ENCODE measurements at places on chromosomes 4 and X.

GRCh38 chr4:158033416-158034120 lies 139.3 kb downstream of the GASK1B start:
- DNase-seq, result no peak

DNA sequence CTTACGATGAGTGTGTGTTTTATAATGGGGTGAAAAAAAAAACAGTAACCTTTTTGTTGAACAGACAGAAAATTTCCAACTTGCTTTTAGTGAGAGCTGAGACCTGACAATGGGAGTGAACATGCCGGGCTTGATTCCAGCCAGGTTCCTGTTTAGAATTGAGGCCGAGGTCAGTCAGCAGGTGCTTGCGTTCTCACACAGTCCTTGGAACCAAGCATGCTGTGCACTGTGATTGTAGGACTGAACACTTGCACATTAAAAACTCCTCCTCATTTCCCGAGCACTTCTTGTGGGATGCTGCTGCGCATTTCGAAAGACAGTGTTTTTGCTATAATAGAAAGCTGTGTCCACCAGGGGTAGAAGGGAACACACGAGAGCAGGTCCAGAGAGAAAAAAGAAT lies 51.8 kb downstream of the TMEM131L start:
- no peak for DNase-seq

DNA sequence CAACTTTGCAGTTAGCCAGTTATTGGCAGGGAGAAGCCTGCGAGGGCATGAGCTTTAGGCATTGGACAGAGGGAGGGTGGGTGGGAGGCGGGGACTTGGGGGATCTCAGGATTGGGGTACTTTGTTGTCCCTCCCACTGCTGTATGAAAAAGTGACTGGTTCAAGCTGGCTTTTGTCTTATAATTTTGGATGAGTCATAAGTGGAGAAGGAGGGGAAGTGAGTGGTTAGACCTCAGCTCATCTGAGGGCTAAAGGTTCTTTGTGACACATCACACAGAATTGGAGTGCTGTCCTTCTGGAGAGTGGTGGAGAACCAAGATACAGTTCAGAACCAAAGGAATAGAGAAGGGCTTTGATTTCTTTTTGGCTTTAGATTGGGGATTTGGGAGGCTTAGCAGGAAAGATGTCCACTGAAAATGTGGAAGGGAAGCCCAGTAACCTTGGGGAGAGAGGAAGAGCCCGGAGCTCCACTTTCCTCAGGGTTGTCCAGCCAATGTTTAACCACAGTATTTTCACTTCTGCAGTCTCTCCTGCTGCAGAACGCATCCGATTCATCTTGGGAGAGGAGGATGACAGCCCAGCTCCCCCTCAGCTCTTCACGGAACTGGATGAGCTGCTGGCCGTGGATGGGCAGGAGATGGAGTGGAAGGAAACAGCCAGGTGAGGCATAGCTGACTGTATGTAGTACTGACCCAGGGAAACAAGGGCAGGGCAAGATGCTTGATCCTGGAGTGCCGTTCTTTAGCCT lies at the start of gene SLC4A4:
SLC4A4 (plus strand) TSS at position 175 of the 748 bp plus-strand sequence.
- DNase-seq, result no peak

DNA sequence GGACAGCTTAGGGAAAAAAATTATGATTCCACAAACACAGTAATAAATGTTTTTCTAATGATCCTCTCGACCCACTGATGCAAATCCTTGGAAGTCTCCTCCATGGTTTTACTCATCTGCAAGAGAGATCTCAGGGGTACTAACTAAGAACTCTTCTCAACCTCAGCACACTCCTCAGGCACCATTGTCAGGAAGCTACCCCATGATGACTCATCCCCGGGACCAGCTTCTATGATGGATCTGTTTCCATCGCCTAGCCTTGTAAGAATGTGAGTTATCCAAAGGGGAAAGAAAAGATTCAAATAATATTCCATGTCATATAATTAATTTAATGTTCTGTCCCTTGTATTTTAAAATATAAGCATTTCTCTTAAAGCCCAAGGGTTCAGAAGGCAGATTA lies 816.1 kb upstream of the IGFBP7 start:
- no peak for DNase-seq

DNA sequence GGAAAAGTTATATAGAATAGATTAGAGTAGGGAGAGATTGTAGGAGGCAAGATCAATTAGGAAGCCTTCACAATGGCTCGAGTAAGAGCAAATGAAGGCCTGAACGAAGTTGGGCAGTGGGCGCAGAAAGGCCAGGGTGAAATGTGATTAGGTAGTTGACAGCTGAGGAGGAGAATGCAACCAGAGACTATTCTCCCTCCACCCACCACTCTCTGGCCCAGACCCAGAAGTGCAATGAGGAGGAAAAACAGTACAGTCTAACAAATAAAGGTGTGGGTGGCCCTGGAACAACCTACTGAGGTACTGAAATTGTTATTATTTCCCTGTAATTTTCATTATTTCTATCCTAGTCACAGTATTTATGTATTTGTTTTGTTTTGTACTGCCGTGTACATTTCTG lies 176.7 kb downstream of the SLC39A8 start:
- no peak for DNase-seq

DNA sequence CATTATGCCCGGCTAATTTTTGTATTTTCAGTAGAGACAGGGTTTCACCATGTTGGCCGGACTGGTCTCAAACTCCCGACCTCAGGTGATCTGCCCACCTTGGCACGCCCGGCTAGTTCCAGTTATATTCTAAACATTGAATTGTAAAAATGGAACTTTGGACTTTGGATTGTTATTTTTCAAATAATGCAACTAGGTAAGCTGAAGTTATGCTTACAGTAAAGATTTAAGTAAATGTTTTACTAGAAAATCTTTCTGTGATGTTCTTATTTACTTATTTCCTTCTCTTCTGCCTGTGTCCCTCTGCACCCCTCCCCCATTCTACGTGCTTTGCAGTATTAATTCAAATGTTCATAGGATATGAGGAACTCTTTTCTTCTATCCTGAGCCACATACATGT lies 26.1 kb downstream of the GK start:
- no peak for DNase-seq

GRCh38 chr4:87835197-87835596 lies 2.4 kb downstream of the MEPE start:
- DNase-seq, result no peak

GRCh38 chr4:71229477-71230270 lies 109.1 kb upstream of the SLC4A4 start:
- no peak for DNase-seq

GRCh38 chr4:84500386-84501201 lies 1.5 kb upstream of the NKX6-1 start:
- DNase-seq, result no peak

DNA sequence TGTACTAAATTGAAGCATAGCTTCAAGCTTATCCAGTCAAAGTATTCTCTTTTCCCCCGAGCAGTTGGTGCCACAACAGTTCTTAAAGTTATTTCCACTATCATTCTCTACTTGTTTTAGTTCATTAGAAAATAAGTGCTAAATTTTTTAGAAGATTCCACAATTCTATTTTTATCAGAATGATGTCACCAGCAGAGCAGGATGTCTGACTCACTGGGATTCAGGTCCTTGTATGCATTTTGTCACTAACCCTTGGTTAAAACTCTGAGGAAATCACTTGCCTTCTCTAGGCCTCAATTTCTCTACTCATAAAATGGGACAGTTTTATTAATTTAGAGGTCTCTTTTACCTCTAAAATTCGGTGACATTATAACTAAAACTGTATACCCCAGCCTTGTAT lies 3.4 kb downstream of the DDX53 start:
- DNase-seq, result no peak

GRCh38 chr4:102295153-102295862 lies 50.0 kb downstream of the SLC39A8 start:
- DNase-seq, result no peak

DNA sequence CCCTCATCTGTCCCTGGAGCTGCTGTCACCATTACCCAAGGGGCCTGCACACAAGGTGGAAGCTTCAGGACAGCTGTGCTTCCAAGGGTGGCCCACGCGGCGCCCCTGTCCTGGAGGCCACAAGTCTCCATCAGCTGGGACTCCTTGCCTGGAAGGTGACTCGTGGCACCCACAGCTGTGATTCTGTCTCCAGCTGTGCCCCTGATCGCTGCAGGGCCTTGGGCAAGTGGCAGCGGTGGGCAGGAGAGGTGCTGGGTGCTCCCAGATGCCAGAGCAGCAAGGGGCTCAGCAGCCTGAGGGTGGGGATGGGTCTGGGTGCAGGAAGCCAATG lies 9.0 kb upstream of the DUSP9 start:
- DNase-seq, result no peak

DNA sequence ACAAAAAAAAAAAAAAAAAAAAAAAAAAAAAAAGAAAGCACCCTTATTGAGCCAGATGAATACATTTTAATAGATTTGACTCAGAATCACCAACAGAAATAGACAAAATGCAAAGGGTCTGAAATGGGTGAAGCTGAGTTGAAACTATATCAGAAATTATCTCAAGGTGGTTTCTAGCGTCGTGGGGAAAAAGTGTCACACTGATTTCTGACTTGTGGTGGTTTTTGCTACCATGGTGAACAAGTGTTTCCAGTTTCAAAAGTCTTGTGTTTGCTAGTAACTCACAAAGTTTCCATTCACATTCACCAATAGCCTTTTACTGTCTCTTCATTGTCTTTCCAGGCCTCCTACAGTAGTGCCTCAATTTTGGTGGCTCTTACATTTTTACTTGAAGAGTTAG lies 135.5 kb downstream of the ARHGAP24 start:
- DNase-seq, result no peak

GRCh38 chr4:148842843-148843242 lies 400.6 kb upstream of the NR3C2 start:
- DNase-seq, result no peak

- no peak for DNase-seq
Measured at GRCh38 chr4:3041192-3042142, 32.9 kb downstream of the HTT-AS start.

- no peak for DNase-seq
Measured at GRCh38 chrX:34813618-34814017, 129.0 kb upstream of the FAM47B start.

GRCh38 chr4:168515222-168516011 lies 18.6 kb downstream of the PALLD start:
- DNase-seq, result no peak

DNA sequence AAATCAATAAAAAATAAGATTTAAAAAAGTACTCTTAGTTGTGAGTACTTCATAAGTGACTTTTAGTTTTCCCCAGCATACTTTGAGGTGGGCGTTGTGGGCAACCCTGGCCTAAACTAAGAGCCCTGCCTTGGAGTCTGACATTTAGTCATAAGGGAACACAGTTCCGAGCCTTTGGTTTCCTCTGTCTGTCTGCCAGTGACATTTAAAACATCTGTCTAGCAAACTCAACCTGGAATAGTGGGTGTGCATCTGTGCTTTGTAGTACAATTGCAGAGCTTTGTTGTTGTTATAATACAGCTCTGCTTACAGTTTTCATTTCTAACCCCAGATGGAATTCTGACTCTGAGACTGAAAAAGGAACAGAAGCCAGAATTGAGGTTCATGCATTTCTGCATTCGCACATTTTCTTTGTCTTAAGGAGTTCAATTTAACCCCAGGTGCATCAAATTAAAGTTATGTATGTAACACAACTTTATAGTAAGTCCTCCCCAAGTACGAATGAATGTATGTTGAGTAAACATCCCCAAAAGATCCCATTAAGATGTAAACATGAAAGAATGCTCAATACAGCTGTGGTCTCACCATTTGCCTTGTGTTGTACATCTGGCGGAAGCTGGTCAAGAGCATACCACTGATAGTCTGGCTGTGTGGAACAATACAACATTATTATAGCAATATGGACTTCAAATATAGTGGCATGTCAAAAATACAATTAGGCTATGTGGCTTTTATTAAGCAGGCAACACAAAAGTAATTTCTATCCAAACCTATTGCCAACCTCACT lies 25.9 kb downstream of the TNIP3 start:
- DNase-seq, result no peak

GRCh38 chr4:56909086-56909894 lies 1.6 kb downstream of the REST start:
- DNase-seq, result no peak

GRCh38 chr4:113574636-113575103 lies 186.9 kb downstream of the CAMK2D start:
- no peak for DNase-seq

Measured in NCI-H1930 (cell line).